ENCODE measurements at places on chromosomes 3 and 15. TPM values are rescaled to one million over a fixed set of nuclear protein-coding genes. Genes with fewer than 3 reads are reported as not detected.

OXTR gene
- 0.86 TPM for polyA plus RNA-seq

SGO1 gene
- polyA plus RNA-seq: 10.2 TPM

TMEM40 gene
- polyA plus RNA-seq: 0.38 TPM

HDC gene
- polyA plus RNA-seq: 1.3 TPM

GRCh38 chr3:45109771-45110508 is 36.2 kb downstream of the CDCP1 start:
- DNase-seq: no peak

GRCh38 chr3:174102866-174103265 is 705.3 kb downstream of the NLGN1 start:
- DNase-seq: no peak

DNA sequence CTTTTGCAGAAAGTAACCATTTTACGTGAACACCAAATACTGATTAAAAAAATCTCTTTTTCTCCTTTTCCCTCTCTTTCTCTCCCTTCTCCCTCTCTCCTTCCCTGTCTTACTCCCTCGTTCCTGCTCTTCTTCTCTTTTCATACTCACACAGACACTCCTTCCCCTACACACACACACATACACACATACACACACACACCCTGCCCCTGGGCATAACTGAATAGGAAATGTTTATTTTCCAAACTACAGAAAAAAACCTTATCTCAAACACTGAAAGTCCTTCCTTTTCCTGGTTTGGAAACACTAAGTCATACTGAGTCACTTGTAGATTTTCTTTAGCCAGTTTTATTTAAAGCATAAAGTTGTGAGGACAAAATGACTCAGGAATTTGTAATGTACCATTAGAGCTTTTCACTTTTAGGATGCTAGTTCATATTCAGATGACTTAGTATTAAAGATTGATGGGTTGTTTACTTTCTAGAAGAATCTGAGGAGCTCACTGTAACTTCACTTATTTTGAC is 62.4 kb downstream of the MBNL1 start:
- no peak for DNase-seq

GRCh38 chr15:90496791-90497190 is 32.9 kb upstream of the CRTC3 start:
- DNase-seq: no peak

GRCh38 chr3:40366203-40367162 is 20.5 kb upstream of the ENTPD3 start:
- DNase-seq: no peak

DNA sequence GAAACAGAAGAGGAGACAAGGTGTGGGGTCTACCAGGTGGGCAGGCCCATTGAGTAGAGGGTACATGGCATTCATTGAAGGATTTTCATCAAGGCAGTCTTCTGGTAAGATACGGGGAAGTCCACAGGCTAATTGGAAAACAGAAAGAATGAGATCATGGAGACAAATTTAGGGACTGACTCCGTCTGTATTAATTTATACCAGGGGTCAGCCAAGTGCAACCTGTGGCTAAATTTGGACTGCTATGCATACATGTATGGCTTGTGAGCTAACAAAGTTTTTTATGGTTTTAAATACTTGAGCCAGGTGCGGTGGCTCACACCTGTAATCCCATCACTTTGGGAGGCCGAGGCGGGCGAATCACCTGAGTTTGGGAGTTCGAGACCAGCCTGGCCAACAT is 21.1 kb upstream of the SNRPN start:
- no peak for DNase-seq

- no peak for DNase-seq
Observed at GRCh38 chr3:127254033-127254644, 33.7 kb downstream of the PRR20G start.

All from left renal pelvis (tissue), 4 donors.